Motor neuron (in vitro differentiated cells): ENCODE measurements at places on chromosomes 1 and 21.

DNA sequence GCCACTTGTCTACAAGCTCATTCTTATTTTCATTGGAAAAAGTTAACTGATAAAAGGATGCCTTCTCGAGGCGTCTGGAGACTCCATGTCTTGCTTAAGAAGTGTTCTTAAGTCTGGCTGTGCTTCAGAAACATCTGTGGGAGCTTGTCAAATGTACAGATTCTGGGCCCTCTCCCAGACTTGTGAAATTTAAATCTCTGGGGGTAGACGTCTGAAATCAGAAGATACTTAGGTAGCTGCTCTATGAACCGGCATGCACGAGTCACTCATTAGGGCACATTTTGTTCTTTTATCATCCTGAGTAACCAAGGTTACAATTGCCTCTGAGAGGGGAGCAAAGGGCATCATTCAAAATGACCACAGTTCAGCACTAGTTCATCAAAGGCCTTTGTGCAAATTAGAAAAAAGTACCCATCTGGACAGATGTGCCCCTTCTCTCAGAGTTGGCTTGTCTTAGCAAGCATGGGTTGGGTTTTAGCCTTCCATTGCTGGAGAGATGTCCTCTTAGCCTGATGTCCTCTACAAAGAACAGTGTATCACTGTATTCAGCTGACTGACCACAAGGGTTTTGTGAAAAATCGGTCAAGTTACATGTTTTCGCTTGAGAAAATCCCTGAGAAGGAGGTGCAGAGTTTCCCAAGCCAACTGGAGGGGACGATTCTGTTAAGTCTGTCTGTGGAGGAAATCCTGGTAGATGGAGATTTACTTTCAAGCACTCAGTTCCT, 156.9 kb downstream of the ASTN1 start:
- no peak for ATAC-seq

GRCh38 chr1:10890491-10891071, 94.1 kb upstream of the CASZ1 start:
- peak; percentile 72 for ATAC-seq

DNA sequence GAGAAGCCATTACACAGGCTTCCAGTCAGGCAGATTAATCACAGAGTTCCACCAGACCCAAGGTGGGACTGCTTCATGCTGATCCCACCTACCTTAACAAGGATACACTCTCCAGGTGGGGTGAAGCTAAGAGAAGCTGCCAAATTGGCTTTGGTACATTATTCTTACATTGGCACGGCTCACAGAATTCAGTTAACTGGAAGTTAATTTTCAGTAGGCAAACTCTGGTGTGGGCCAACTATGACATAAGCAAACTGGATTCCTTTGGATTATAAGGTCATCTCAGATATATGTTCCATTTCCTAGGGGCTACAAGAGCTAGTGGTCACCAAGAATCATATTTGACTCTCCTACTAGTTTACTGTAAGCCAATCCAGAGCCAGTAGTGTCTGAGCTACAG, 448.8 kb upstream of the BEND5 start:
- no peak for ATAC-seq

DNA sequence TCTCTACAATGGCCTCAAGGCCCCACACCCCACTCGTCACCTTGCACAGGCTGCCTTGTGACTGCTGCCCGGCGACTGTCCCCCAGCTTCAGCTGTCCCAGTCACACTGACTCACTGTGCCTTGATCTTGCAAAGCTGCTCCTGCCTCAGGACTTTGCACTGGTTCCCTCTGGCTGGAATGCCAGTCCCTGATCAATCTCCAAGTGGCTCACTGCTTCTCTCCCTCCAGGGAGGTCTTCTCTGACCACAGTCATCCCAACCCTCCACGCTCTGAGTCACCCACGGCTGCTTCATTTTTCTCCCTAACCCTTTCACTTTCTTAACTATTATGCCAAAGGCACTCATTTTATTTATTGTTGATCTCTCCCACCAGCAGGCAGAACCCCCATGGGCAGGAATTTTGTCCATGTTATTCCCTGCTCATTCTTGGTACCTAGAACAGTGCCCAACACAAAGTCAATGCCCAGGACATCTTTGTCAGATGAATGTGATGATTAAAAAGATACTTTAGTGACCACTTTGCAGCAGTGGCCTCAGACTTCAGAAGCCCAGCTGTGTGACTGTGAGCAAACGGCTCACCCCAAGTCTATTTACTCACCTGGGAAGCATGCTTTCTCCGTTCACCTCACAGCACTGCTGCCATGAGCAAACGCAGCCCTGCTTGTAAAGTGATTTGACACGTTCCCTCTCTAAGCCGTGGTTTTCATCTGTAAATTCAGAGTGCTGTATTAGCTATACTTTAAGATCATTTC, 53.4 kb downstream of the ZBTB18 start:
- ATAC-seq, result peak; percentile 85

DNA sequence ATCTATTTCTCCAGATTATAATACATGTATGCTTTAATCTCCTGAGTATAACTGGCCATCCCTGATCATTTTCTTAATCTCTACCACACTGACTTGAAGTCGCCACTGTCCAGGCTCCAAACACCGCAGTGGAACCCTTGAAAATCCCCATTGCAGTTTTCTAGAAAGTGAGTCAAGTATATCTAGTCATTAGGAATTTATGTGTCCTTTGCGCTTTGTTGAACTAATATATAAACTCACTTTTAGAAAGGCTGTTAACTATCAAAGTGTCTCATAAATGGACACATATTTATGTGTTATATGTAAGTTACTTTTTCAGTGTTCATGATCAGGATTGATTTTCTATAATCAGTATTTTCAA, 211.5 kb downstream of the PATJ start:
- no peak for ATAC-seq
